Lung (tissue), 17 donors: ENCODE measurements at places on chromosomes 3 and 15. TPM values are rescaled to one million over a fixed set of nuclear protein-coding genes. Genes with fewer than 3 reads are reported as not detected.

The PIF1 gene
- total RNA-seq, result 2.4 TPM

The OR5H14 gene
- not detected for total RNA-seq

GRCh38 chr3:120119846-120120510, 25.7 kb upstream of the GSK3B start:
- no peaks in the 10 kb centered on the region for H3K4me1 ChIP-seq
- H3K27me3 ChIP-seq, result no peaks in the 10 kb centered on the region
- DNase-seq, result no peak
- no peak overlapping the region for H3K27ac ChIP-seq

- no peaks in the 10 kb centered on the region for H3K4me1 ChIP-seq
- H3K36me3 ChIP-seq, result no peaks in the 10 kb centered on the region
- H3K4me3 ChIP-seq, result no peak overlapping the region
- peak; percentile 59 for DNase-seq
These were observed 38.2 kb upstream of the FAM174B start for GRCh38 chr15:92693691-92694331.

DNA sequence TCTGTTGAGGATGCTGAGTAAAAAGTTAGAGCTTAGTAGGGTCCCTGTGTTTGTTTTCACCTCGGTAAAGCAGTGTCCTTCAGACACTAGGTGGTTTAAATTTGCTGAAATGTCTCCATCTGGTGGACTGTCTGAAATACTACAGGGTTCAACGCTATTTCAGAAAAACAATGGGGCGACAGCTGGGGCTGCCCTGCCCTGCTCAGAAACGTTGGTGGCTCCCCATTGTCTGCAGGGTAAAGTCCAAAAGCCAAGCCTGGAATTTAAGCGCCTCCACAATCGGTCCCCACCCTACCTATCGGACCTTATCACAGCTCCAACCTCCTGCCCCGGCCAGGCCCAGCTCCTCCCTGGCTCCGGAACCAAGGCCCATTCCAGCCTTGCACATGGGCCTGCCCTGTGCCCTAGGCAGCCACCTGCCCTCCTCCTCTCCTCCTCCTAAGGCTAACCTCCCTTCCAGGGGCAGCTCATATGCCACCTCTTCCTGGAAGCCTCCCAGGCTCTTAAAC, 4.3 kb upstream of the TSEN2 start:
- H3K4me1 ChIP-seq, result peaks cover 5% of the 10 kb centered on the region
- DNase-seq, result peak; percentile 73
- no peak overlapping the region for H3K4me3 ChIP-seq
- no peaks in the 10 kb centered on the region for H3K36me3 ChIP-seq
- H3K27me3 ChIP-seq, result no peaks in the 10 kb centered on the region

DNA sequence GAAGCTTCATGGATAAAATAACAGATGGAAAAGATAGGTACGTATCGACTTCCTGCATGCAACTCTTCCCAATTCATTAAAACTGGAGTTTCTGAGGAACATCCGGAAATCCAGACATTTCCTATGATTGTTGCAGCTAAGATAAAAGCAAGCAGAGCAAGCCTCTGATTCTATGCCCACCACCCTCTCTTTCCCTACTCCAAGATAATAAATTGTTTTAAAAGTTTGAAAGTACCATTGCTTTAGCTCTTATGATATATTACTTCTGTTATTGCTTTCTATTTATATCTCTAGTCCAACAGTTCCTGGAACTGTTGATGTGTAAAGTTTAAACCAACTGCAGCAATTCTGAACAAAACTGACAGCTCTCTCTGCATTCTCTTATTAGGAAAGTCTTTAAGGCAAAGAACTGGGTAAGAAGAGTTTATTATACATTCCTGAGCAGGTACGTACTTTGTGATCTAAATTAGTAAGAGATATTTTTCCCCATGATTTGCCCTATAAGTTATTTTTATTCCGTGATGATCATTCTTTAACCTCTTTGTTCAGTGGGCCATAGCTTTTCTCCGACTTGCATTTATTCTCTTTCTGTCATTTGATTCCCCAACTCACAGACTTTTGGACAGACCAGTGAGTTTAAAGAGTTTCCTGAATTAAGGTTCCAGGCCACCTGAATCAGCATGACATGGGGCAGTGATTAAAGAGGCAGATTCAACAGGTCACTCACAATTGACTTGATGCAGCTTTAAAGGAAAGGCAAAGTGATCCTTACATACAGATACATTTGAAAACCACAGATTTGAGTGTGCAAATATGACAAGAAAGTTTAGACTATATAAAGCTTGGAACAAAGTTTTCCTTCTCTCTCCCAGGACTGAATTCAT, 94.2 kb upstream of the THRB start:
- no peaks in the 10 kb centered on the region for H3K36me3 ChIP-seq
- H3K4me1 ChIP-seq, result peaks cover 4% of the 10 kb centered on the region
